Eye (tissue), 1 donor: ENCODE measurements at places on chromosomes 1 and 21.

- DNase-seq = no peak
Measured at GRCh38 chr1:150553392-150554085, 4.3 kb downstream of the ADAMTSL4 start.

GRCh38 chr1:202516434-202516877, 168.0 kb downstream of the PPP1R12B start:
- DNase-seq = no peak

DNA sequence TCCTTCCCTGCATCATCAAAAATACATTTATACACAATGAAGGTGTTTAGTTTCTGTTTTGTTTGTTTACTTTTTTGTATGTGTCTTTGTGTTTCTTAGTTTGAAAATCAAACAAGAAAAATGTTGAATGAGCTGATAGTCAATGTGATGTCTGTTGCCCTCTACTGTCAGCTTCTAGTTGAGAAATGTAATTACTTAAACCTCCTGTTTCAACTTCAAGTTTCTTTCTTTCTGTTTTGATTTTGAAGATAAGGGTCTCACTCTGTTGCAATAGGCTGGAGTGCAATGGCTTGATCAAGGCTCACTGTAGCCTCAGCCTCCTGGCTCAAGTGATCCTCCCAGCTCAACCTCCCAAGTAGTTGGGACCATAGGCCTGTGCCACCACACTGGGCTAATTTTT, 37.5 kb downstream of the SPTA1 start:
- DNase-seq = no peak

- DNase-seq = no peak
Measured at GRCh38 chr21:41280115-41280919, 36.3 kb upstream of the FAM3B start.

DNA sequence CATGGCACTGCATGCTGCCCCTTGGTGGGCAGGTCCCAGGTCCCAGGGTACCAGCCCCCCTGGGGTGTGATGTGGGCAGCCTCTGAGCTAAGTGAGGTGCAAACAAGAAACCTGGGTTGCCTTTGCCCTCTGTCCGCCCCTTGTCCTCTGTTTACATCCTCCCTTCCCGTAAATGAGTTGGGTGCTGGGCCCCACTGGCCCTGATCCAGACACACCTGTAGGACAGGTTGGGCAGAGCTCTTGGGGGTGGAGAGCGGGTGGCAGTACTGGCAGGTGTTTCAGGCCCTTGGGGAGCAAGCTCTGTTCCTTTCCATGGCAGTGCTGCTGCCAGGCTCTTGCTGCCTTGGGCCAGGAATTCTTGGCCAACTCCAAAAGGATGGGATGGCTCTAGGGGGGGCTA, 35.8 kb downstream of the ELF3 start:
- DNase-seq = no peak

DNA sequence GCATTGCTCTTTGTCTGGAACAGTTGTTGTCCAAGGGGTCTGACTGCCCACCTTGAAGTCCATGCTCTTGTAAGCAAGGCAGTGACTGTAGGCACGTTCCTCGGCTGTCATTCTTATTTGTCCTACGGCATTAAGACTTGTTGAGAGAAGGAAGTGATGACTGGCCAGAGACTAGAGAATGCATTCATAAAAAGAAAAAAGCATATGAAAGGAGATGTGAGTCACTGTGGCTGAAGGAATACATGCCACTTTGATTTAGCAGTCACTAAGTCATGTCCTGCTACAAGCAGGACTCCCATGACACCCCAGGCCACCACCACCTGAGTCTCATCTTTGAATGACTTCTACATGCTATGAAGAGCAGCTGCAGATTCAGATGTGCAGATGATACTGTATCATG, 50.5 kb downstream of the CNN3 start:
- no peak for DNase-seq

- DNase-seq = no peak
Measured at GRCh38 chr1:225476100-225476511, 48.3 kb upstream of the LBR start.

- no peak for DNase-seq
Measured at GRCh38 chr1:193417403-193417802, 231.0 kb upstream of the B3GALT2 start.

DNA sequence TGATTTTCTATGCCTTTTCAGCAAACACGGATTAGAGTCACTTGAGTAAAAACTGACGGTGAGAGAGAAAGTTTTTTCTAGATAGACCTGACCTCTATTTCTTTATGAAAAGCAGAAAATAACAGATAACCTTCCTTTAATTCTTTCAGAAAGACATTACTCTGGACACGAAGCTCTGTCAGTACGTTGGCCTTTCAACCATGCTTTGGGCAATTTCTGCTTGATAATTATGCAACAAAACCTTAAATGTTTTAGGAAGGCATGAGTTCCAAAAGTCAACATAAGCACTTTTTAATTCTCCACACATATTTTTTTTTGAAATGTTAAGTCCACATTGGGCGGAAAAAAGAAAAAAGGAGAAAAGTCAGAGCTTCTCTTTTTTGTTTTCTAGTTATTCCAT, 137.8 kb downstream of the AKT3 start:
- DNase-seq = no peak

DNA sequence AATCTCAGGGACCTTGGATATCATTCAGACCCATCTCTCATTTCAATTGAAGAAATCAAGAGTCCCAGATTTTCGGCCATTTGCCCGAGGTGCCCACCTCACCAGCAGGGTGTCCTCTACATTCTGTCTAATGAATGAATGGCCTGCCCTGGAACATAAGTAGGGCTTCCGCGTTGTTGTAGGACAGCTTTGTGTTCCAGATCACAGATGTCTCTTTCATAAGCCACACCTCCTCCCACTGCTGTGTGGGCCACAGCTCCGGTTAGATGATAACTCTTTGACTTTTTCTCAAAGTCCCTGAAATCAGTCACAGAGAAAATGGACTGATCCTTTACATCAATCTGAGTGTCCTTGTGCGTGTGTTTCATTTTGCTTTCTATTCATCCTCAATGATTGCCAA, 144.4 kb downstream of the RGS7 start:
- DNase-seq = no peak

- DNase-seq = no peak
Measured at GRCh38 chr1:7899741-7900140, 40.9 kb downstream of the TNFRSF9 start.

DNA sequence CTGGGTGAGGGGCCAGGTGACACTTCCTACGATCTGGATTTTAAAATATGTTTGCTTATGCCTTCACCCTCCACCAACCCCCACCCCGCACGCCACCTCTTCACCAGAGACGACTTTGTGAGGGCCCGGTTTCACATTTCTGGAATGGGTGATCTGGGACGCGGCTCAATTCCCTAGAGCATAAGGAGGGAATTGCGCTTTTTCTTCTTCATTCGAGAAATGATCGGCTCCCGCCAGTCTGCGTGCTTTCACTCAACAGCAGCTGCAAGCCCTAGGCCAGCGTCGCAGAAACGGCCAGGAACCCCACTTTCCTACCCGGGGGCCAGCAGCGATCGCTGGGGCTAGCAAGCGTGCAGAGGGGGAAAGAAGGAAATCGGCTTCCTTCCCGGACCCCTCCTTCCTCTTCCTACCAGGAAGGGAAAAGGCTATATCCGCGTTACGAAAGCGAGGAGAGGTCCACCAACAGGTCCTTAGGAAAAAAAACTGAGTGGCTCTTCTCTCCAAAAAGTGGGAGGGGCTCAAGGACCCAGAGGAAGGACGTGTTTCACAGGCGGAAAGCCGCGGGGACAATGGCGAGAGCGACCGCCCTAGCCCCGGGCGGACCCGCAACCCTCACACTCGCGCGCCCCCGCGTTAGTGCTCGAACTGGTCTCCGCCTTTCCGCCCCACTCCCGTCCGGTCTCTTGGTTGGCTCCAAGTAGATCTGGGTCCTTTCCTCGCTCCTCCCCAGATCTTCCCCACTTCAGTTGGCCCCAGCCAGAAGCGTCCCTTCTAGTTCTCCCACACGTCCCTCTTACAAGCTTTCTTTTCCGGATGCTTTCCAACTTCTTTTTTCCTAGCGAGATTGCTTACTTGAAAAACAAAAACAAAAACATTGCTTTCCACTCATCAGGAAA, 1.1 kb upstream of the ADAMTS1 start:
- peak; percentile 93 for DNase-seq

DNA sequence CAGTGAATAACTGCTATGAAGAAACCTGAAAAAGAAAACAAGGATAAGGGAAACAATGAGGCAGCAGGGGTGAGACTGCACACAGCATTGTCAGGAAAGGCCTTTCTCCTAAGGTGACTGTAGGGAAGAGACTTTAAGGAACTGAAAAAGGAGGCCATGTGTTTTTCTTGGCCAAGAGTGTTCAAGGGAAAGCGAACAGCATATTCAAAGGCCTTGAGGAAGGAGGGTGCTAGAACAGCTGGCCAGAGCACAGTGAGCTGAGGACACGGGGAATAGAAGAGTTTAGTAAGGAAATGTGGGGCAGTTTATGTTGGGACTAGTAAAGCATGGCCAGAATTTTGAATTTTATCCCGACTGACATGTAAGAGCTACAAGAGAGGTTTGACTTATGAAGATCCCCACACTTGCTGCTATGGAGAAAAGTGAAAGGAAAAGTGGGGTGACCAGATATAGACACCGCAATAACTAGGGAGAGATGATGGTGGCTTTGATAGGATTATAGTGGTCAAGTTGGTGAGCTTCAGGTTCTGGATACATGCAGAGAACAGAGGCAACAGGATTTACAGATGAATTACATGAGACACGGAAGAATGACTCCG, 1.4 kb downstream of the RWDD2B start:
- no peak for DNase-seq

- no peak for DNase-seq
Measured at GRCh38 chr1:27162090-27162489, 7.2 kb upstream of the SLC9A1 start.

DNA sequence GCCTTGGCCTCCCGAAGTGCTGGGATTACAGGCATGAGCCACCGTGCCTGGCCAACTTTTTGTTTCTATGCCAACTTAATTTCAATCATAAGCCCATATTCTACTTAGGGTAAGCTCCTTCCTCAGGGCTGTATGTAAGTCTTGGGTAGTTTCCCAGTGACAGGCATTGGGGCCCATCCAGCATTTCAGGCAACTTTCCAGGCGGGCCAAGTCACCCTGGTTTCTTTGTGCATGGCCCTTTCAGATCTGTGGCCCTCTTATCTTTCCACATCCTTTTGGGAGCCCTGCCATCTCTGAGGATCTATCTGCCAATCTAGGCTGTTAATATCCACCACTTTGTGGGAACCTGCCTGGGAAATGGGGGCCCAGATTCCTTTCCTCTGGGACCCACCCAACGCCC, 58.7 kb downstream of the TNN start:
- no peak for DNase-seq

DNA sequence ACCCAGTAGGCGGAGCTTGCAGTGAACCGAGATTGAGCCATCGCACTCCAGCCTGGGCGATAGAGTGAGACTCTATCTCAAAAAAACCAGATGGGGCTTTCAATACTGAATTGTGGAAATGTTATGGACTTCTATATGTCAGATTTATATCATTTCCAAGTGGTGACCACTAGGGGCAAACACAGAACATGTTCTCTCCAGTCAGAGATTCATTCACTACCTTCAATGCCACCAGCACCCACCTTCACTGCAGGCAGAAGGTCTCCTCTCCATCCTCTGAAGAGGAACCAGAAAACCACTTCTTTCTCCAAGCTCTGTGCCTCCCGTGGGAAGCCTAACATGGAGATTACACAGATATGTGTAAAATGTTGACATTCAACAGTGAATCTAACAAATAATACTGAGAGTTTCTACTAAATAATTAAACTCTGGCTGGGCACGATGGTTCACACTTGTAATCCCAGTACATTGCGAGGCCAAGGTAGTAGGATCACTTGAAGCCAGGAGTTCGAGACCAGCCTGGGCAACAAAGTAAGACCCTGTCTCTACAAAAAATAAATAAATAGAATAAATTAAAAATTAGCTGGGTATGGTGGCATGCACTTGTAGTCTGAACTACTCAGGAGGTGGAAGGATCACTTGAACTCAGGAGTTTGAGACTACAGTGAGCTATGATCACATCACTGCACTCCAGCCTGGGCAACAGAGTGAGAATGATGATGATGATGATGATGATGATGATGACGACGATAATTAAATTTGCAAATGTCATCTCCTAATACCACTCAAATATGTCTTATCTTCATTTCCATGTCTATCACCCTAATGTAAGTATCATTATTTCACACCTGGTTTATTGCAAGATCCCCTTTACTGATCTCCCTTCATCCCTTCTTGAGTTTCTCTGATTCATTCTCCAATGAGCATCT, 151.1 kb downstream of the ZNF281 start:
- DNase-seq = no peak

- DNase-seq = peak; percentile 27
Measured at GRCh38 chr1:160954158-160955104, at the start of gene ITLN2. TSS of gene ITLN2 (minus strand) at chr1:160954809. CDS start at chr1:160954741, 68 bp downstream.

DNA sequence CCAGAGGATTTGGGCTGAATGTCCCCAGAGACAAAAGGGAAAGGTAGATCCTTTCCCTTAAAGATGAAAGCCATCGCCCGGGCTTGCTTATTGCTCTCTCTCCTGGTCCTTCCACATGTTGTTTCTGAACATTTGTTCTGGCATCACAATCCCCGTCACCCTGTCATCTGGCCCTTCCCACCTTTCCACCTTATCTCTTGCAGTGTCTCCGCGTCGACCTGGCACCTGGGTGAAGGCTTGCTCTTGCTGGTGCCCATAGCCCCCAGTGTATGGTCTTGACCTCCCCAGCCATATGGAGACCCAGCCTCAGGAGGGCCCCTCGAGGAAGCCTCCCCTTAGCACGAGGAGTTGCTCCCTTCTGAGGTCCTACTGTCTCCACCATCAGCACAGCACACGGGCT, 64.6 kb downstream of the ATP5PO start:
- no peak for DNase-seq

GRCh38 chr1:118987468-118988185, 516 bp downstream of the TBX15 start:
- peak; percentile 82 for DNase-seq

- no peak for DNase-seq
Measured at GRCh38 chr1:236401698-236402097, 7.6 kb downstream of the EDARADD start.

GRCh38 chr21:41895643-41896493, 16.7 kb upstream of the PRDM15 start:
- DNase-seq = no peak

- DNase-seq = peak; percentile 81
Measured at GRCh38 chr1:66331658-66332547, 202.1 kb upstream of the SGIP1 start.

DNA sequence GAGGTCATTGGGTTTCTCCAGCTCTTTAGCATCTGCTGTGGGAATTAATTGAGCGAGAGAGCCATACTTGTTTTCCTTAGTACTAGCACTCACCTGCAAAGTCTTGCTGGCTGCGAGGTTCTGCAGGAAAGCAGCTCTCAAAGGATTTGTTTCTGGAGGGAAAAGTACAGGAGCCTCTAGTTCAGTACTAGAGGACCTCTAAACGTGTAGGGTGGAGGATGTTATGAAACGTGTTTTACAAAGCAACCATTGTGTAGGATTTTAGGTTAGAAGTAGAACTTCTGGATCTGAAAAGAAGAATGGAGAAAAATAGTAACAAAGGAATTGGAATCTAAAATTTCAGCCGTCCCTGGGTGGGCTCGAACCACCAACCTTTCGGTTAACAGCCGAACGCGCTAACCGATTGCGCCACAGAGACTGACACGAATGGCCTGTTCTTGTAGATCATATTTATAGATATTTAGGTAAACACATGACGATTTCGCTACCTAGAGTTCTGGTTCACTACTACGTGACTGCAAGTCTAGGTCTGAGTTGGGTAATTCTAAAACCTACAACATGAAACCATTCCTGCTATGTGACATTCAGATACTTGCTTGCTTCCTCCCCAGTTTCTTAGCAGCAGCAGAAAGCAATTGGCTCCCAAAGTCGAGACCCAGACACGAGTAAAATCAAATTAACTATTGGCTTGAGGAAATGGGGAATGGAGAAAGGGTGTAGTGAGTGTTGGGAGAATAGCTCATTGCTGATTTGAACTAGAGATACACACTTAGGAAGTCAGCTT, 60.2 kb upstream of the CFAP126 start:
- peak; percentile 65 for DNase-seq

GRCh38 chr1:223837206-223837605, 8.5 kb downstream of the TP53BP2 start:
- no peak for DNase-seq
